ENCODE measurements at places on chromosomes 2 and 18. TPM values are rescaled to one million over a fixed set of nuclear protein-coding genes. Genes with fewer than 3 reads are reported as not detected.

EGR4 gene
- total RNA-seq = 0.14 TPM

DYSF gene
- total RNA-seq = not detected

DES gene
- not detected for total RNA-seq

GPR45 gene
- not detected for total RNA-seq

REG1B gene
- not detected for total RNA-seq

ANKRD29 gene
- not detected for total RNA-seq

NPHP1 gene
- 1.5 TPM for total RNA-seq

CD8B2 gene
- total RNA-seq = not detected

CD8A gene
- not detected for total RNA-seq

DNA sequence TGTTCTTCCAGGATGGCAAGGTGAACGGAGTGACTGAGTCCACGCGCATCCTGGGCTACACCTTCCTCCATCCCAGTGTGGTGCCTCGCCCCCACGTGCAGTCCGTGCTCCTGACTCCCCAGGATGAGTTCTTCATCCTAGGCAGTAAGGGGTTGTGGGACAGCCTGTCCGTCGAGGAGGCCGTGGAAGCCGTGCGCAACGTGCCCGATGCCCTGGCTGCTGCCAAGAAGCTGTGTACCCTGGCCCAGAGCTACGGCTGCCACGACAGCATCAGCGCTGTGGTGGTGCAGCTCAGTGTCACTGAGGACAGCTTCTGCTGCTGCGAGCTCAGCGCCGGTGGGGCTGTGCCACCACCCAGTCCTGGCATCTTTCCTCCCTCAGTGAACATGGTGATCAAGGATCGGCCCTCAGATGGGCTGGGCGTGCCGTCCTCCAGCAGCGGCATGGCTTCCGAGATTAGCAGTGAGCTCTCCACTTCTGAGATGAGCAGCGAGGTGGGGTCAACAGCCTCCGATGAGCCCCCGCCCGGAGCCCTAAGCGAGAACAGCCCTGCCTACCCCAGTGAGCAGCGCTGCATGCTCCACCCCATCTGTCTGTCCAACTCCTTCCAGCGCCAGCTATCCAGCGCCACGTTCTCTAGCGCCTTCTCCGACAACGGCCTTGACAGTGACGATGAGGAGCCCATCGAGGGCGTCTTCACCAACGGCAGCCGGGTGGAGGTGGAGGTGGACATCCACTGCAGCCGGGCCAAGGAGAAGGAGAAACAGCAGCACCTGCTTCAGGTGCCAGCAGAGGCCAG, 263.1 kb downstream of the PHLPP1 start:
- no peak overlapping the region for H3K4me3 ChIP-seq
- DNase-seq = no peak
- H3K27ac ChIP-seq = no peak overlapping the region
- no peaks in the 10 kb centered on the region for H3K4me1 ChIP-seq
- H3K36me3 ChIP-seq = no peaks in the 10 kb centered on the region
- no peaks in the 10 kb centered on the region for H3K27me3 ChIP-seq

DNA sequence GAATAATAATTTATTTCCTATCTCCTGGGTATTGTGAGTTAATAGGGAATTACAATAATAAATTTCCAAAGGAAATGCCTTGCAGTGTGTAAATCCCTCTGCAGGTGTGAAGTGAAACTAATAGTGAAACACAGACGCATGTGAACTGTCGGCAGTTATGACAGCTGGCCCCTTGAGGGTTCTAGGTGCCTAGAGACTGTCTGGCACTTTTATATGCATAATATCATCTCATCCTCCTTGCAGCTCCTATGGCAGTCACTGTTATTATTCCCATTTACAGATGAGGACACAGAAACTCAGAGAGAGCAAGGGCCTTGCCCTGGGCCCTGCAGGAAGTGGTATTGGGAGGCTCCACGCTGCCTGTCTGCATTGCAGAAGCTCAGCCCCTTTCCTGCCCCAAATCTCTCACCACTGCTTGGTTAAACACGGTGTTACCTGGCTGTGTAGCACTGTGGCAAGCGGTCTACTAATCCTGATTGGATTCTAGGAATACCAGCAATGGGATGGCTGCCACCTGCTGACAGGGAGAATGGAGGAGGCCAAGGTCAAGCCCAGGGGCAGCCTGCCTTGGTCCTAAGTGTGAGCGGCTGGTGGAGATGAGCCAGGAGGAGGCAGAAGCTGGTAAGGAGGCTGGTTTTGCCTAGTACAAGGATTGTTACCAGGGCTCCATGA, 32.8 kb upstream of the ACKR3 start:
- H3K4me3 ChIP-seq = no peak overlapping the region
- H3K27ac ChIP-seq = no peak overlapping the region
- H3K36me3 ChIP-seq = no peaks in the 10 kb centered on the region
- no peak for DNase-seq

GRCh38 chr2:175627405-175627804, 374.7 kb downstream of the LNPK start:
- no peak overlapping the region for H3K27ac ChIP-seq
- no peak for DNase-seq

DNA sequence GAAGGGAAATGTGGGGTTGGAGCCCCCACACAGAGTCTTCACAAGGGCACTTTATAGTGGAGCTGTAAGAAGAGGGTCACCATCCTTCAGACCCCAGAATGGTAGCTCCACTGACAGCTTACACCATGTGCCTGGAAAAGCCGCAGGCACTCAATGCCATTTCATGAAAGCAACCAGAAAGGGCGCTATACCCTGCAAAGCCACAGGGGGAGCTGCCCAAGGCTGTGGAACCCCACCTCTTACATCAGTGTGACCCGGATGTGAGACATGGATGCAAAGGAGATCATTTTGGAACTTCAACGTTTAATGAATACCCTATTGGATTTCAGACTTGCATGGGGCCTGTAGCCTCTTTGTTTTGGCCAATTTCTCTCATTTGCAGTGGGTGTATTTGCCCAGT, 694.7 kb downstream of the CBLN2 start:
- H3K27me3 ChIP-seq = no peaks in the 10 kb centered on the region
- peak; percentile 54 for DNase-seq
- no peak overlapping the region for H3K27ac ChIP-seq
- H3K4me3 ChIP-seq = no peak overlapping the region
- H3K36me3 ChIP-seq = no peaks in the 10 kb centered on the region

- H3K4me3 ChIP-seq = no peak overlapping the region
- no peak overlapping the region for H3K27ac ChIP-seq
- H3K36me3 ChIP-seq = no peaks in the 10 kb centered on the region
- no peaks in the 10 kb centered on the region for H3K4me1 ChIP-seq
- DNase-seq = no peak
- no peaks in the 10 kb centered on the region for H3K27me3 ChIP-seq
Observed at GRCh38 chr2:65658881-65659280, 226.5 kb upstream of the SPRED2 start.

DNA sequence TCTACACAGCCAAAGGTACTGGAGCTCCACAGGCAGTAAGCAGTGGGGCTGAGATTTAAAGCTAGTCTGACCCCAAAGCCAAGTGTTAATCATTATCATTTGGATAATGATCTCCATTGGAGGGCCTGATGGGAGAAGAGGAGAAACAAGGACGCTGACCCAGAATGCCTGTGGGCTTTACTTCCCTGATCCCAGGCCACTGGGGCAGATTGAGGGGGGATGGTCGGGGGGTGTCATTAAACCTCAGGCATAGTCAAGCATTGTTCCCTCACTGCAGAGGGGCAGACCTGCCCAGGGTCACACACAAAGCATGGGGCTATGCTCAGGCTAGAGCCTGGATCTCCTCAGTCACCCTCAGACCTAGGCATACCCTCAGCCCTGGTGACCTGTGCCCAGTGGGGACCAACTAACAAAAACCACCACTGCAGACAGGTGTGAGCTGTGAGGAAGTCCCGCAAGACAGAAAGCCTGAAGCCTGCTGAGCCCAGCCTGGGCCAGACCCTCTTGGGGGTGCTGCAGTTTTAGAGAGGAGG, 53.4 kb downstream of the SDC1 start:
- no peaks in the 10 kb centered on the region for H3K27me3 ChIP-seq
- H3K4me3 ChIP-seq = no peak overlapping the region
- DNase-seq = no peak
- H3K4me1 ChIP-seq = peaks cover 6% of the 10 kb centered on the region

- peaks cover 24% of the 10 kb centered on the region for H3K4me1 ChIP-seq
- H3K27ac ChIP-seq = no peak overlapping the region
- no peaks in the 10 kb centered on the region for H3K27me3 ChIP-seq
- DNase-seq = no peak
Observed at GRCh38 chr2:99356853-99357252, 19.7 kb downstream of the EIF5B start.

GRCh38 chr18:3664563-3665178, 214.7 kb downstream of the TGIF1 start:
- no peak overlapping the region for H3K4me3 ChIP-seq
- peaks cover 5% of the 10 kb centered on the region for H3K4me1 ChIP-seq
- no peak overlapping the region for H3K27ac ChIP-seq
- H3K36me3 ChIP-seq = no peaks in the 10 kb centered on the region
- DNase-seq = peak; percentile 51

DNA sequence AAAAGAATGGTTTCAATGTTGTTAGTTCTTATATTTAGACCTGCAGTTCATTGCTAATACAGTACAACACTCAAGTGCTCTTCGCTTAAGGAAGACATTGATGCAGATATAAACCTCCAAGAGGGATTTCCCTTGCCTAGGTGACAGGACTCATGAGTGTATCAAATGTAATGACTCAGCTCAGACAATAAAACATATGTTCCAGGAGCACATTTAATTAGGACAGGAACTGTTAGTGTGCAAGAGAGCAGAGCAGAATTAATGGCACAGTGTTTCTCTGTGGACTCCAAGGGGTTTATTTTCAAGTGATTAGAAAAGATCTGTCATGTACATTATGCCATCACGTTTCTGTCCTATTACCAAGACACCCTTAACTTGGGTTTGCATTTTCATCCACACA, 375.0 kb downstream of the LRRTM4 start:
- no peaks in the 10 kb centered on the region for H3K4me1 ChIP-seq
- H3K4me3 ChIP-seq = no peak overlapping the region
- no peak overlapping the region for H3K27ac ChIP-seq
- no peak for DNase-seq
- no peaks in the 10 kb centered on the region for H3K36me3 ChIP-seq

DNA sequence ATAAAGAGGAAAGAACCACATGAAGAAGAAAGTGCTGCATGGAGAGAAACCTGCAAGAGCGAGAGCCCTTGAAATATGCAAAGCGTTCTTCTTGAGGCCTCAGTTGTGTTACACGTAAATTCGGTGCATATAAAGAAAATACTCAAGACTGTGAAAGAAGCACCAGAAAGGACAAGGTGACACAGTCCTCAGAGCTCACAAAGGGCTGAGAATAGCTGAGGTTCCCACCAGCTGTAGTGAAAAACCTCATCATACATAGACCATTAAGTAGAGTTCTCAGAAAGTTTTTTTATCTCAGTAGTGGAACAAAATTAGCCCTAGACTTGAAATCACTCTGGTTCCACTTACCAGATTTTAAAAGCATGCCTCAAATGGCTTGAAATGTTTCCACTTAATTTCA, 980.7 kb upstream of the CRIM1 start:
- no peak for DNase-seq
- H3K4me3 ChIP-seq = no peak overlapping the region
- H3K4me1 ChIP-seq = no peaks in the 10 kb centered on the region
- no peak overlapping the region for H3K27ac ChIP-seq
- no peaks in the 10 kb centered on the region for H3K27me3 ChIP-seq
- no peaks in the 10 kb centered on the region for H3K36me3 ChIP-seq

DNA sequence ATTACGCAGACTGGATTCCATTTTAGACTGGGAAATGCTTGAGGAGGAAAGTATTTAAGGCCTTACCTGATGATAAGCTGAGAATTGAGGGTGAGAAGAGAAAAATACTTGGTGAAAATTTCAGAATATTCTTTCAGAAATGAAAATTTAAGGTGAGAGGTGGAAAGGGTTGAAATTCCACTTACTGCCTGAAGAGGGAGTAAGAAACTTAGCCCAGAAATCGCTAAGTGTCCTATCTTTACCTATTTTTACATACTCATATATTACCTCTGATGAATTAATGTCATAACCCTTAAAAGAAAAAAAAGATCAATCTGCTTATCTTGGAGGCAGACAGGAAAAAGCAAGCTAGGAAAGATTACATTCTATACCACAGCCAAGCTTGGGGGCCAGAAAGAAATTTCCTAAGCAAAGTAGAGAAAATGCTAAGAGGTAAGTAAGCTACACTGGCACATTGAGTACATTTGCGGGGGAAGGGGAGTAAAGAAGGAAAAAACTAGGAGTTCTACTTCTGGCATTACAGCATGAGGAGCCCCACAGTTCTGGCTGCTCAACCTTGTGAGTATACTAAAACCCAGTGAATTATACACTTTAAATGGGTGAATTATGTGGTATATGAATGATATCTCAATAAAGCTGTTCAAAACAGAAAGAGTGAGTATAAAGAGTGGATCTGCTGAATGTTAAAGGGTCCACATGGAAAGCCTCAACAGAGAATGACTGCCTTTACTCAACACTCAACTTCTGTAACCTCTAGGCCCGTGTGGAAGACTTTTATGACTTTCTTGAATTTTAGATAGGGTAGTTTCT, 33.8 kb downstream of the SMC6 start:
- peak overlapping the region; percentile 15 for H3K27ac ChIP-seq
- peaks cover 45% of the 10 kb centered on the region for H3K36me3 ChIP-seq
- peaks cover 9% of the 10 kb centered on the region for H3K4me1 ChIP-seq

DNA sequence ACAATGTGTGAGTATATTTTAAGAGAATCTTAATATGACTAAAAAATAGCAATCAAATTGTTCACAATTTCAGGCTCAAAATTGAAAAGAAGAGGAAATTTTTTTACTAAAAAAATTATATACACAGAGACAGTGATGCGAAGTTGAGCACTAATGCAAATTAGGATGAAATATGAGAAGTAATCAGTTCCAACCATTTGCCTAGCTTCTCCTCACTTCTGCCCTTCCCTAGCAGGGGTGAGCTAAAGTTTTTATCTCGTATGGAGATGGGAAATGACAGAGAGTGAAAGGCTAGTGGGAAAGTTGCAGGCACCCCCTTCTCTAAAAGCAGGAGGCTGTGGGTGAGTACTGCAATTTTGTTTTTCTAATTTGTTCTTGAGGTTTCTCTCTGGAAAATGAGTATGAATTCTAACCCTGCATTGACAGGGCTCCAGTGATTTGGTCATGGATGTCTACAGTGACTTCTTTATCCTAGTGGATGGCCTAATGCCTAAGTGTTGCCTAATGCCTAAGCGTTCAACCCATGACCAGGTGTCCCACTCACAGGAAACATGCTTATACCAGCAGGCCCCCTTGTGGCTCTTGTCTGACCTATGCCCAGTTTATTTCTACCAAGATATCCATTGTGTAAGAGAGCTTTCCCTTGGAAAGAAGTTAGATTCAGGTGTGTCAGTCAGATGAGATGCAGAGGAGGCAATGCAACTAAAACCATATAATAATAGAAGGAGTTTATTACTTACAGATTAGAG, 78.0 kb upstream of the HNMT start:
- no peaks in the 10 kb centered on the region for H3K36me3 ChIP-seq
- no peak overlapping the region for H3K27ac ChIP-seq
- H3K4me3 ChIP-seq = no peak overlapping the region
- DNase-seq = peak; percentile 52
- peaks cover 4% of the 10 kb centered on the region for H3K4me1 ChIP-seq
- H3K27me3 ChIP-seq = no peaks in the 10 kb centered on the region

GRCh38 chr2:8644605-8645175, 37.2 kb upstream of the ID2 start:
- no peaks in the 10 kb centered on the region for H3K4me1 ChIP-seq
- H3K27ac ChIP-seq = no peak overlapping the region
- H3K27me3 ChIP-seq = no peaks in the 10 kb centered on the region
- no peak overlapping the region for H3K4me3 ChIP-seq
- no peak for DNase-seq
- no peaks in the 10 kb centered on the region for H3K36me3 ChIP-seq

Data from Karpas-422 (cell line).